Gastrocnemius medialis (tissue), 4 donors: ENCODE measurements at places on chromosomes 7 and 10. TPM values are rescaled to one million over a fixed set of nuclear protein-coding genes. Genes with fewer than 3 reads are reported as not detected.

GRCh38 chr7:104985259-104985617, 28.8 kb upstream of the KMT2E start:
- H3K36me3 ChIP-seq, result no peaks in the 10 kb centered on the region
- no peak for DNase-seq
- H3K27ac ChIP-seq, result no peak overlapping the region
- no peak overlapping the region for H3K4me3 ChIP-seq
- H3K4me1 ChIP-seq, result peaks cover 30% of the 10 kb centered on the region

GRCh38 chr10:84348860-84349259, 20.5 kb downstream of the CCSER2 start:
- H3K4me1 ChIP-seq, result peaks cover 37% of the 10 kb centered on the region
- peak overlapping the region; percentile 58 for H3K27ac ChIP-seq
- no peak for DNase-seq
- H3K4me3 ChIP-seq, result no peak overlapping the region
- H3K36me3 ChIP-seq, result no peaks in the 10 kb centered on the region

GRCh38 chr10:11479300-11479699, 132.2 kb downstream of the USP6NL start:
- no peak for DNase-seq
- no peaks in the 10 kb centered on the region for H3K27me3 ChIP-seq
- H3K27ac ChIP-seq, result no peak overlapping the region
- H3K4me1 ChIP-seq, result no peaks in the 10 kb centered on the region

DNA sequence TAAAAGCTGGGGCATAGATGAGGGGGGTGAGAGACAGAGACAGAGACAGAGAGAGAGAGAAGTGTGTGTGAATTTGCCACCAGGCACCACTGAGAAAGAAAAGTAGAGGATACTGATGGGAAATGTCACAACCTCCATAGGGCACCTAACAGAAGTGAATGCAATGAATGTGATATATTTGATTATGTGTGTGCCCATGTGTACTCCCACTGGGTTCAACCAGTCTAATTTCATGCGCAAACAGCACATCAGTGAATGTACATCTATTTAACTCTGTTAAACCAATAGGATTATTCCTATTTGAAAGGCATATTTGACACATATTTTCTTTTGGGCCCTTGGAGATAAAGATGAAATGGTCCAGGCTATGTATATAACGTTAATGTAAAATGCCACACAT, 241.3 kb downstream of the KCNMA1 start:
- no peak overlapping the region for H3K4me3 ChIP-seq
- H3K27ac ChIP-seq, result peak overlapping the region; percentile 72
- H3K36me3 ChIP-seq, result no peaks in the 10 kb centered on the region
- no peak for DNase-seq

The TRIM74 gene
- total RNA-seq, result not detected

The PIK3AP1 gene
- total RNA-seq, result 3.2 TPM
